WTC11 (cell line): ENCODE measurements at places on chromosomes 5 and 9. TPM values are rescaled to one million over a fixed set of nuclear protein-coding genes. Genes with fewer than 3 reads are reported as not detected.

Gene CFAP77
- 0.96 to 1.2 TPM (median 1.2 TPM) in 3 replicates for total RNA-seq

Gene CEL
- total RNA-seq: 6.6 to 10.4 TPM (median 8.1 TPM) in 3 replicates

Gene KCNT1
- 0.13 to 0.16 TPM (median 0.14 TPM) in 3 replicates for total RNA-seq

Gene STPG3
- total RNA-seq: 0.21 to 0.26 TPM in 2 of 3 replicates, not detected in the other

Gene SMIM23
- not detected in 3 replicates for total RNA-seq

Gene CARD9
- total RNA-seq: 0.76 to 0.96 TPM (median 0.96 TPM) in 3 replicates

DNA sequence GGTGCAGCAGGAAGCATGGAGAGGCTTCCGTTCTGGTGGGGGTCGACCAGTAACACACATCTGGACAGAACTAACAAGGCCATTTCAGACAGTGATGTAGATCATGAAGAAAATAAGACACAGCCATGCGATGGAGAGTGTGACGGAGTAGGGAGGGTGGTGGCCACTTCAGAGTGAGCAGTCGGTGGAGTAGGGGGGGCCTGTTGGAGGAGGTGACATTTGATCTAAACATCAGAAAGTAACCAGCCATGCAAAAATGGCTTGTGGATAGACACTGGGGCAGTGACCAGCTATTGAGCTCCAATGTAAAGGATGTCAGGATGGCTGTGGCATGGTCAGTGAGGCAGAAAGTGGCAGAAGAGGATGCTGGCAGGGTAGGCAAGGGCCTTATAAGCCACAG is 65.9 kb downstream of the PPARGC1B start:
- no peak overlapping the region for H3K4me3 ChIP-seq
- no peak for DNase-seq
- peak overlapping the region; percentile 51; the same call in 1 of the 2 replicates for H3K27ac ChIP-seq
- H3K36me3 ChIP-seq: no peaks in the 10 kb centered on the region

DNA sequence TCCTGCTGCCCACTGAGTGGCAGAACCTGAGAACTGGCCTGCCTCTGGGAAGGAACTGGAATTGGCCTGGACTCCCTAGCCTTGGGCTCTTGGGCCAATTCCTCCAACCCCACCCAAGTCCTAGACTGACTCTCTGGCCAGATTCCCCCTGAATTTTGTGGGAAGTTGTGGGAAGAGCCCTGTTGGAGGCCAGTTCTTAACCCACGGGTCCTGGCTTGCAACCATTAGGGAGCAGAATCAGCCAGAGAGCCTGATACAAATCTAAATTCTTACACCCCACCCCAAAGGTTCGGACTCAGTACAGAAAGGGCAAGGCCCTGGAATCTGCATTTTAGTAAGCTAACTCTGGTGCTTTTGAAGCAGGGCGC is 125.3 kb upstream of the SLC25A48 start:
- H3K27me3 ChIP-seq: 0 out of 2 replicates have a peak, but pooled peaks cover 4% of the 10 kb centered on the region
- H3K27ac ChIP-seq: no peak overlapping the region
- no peak for DNase-seq
- no peaks in the 10 kb centered on the region for H3K36me3 ChIP-seq
- no peak overlapping the region for H3K4me3 ChIP-seq

DNA sequence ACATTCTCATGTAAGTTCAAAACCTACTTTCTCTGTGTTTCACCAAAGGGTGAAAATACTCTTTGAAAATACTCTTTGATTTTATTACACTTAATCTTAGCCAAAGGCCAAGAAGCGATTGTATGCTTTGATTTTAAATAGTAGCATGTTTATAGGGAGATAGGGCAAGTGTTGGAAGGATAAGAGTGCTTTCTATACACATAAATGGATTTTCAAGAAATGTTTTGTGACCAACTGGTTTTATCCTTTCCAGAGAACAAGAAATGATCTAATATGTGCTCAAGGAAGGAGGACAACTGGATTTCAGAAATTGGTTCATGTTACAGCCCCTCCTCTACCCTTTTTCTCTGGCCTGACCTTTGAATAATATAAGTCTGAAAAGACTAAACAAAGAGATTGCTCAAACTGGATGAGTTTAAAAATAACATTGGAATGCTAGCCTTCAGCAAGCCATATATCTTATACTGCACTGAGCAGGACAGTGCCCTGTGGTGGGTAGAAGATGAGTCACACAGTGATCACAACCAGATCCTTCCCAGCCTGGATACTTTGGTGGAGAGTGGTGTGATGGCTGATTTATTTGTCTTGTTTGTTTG is 13.1 kb downstream of the PALM2AKAP2 start:
- 0 out of 2 replicates have a peak overlapping the region, but pooled peaks have one; percentile 58 for H3K27ac ChIP-seq
- no peaks in the 10 kb centered on the region for H3K36me3 ChIP-seq
- no peaks in the 10 kb centered on the region for H3K27me3 ChIP-seq
- H3K4me1 ChIP-seq: no peaks in the 10 kb centered on the region; the same call in 1 of the 2 replicates

GRCh38 chr5:14178091-14178490 is 34.9 kb downstream of the TRIO start:
- H3K27ac ChIP-seq: peak overlapping the region; percentile 29; the same call in 1 of the 2 replicates
- no peaks in the 10 kb centered on the region for H3K36me3 ChIP-seq
- no peaks in the 10 kb centered on the region for H3K27me3 ChIP-seq
- no peak for DNase-seq

DNA sequence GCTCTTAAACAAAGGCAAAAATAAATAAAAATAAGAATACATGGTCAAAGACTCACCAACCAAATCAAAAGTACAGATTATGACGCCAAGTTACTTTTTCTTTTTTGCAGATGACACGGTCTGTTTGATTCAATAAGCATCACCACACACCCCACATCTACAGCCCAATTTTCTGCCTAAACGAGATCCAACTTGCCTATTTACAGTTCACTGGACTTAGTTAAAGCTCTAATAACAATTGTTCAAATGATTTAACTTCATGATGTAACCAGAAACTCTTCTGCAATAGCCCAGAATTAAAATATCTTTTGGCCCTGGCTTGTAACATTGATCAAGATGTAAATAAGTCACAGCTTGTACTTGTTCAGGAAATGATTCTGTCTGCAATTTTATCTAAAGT is 590.3 kb upstream of the C9orf72 start:
- no peak for DNase-seq
- peaks cover 3% of the 10 kb centered on the region; the same call in 1 of the 2 replicates for H3K4me1 ChIP-seq
- H3K27me3 ChIP-seq: no peaks in the 10 kb centered on the region
- no peak overlapping the region for H3K4me3 ChIP-seq

DNA sequence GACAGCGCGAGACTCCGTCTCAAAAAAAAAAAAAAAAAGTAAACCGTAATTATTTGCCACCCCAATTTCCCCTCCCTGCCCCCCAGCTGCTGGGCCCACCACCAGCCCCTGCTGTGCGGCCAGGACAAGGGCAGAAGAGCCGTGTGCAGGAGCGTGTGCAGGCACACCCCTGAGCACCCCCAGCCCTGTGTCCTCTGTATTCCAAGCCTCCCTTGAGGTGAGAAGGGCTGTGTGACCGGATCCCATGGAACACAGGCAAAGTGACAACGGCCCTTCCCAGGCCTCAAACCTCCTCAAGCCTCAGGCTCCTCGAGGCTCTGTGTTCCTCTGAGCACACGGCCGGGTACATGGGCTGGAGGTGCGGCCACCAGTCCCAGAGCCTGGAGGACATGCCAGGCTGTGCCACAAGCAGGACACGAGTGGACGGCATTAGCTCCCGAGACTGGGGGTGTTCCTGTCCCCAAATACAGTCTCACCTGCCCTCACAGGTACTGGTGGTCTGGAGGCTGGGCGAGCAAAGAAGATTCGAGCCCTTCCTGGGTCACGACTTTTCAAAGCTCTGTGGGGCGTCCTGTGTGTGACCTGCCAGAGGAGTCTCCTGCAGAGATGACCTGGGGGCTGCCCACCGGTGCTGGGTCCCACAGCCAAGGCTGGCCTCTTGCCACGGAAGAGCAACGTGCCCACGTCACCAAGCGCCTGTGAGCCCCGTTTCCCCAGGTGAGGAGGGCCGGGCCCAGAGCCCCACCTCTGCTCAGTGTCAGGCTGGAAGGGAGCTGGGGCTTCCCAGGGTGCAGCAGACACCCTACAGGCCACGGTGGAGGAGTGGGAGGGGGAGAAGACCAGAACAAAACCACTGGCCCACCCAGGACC is 47.1 kb upstream of the SIMC1 start:
- 0 out of 2 replicates have a peak, but pooled peaks cover 2% of the 10 kb centered on the region for H3K4me1 ChIP-seq
- H3K4me3 ChIP-seq: no peak overlapping the region
- H3K27me3 ChIP-seq: peaks cover 26% of the 10 kb centered on the region
- no peak for DNase-seq
- no peak overlapping the region for H3K27ac ChIP-seq

GRCh38 chr5:75091597-75091996 is 39.2 kb upstream of the GCNT4 start:
- DNase-seq: no peak
- H3K27ac ChIP-seq: no peak overlapping the region
- no peak overlapping the region for H3K4me3 ChIP-seq

- DNase-seq: no peak
- no peaks in the 10 kb centered on the region for H3K27me3 ChIP-seq
- no peaks in the 10 kb centered on the region for H3K36me3 ChIP-seq
- H3K27ac ChIP-seq: peak overlapping the region; percentile 41
- no peaks in the 10 kb centered on the region for H3K4me1 ChIP-seq
Measured at GRCh38 chr9:95031711-95032461, 285.6 kb downstream of the FANCC start.

- no peaks in the 10 kb centered on the region for H3K36me3 ChIP-seq
- no peak for DNase-seq
- no peak overlapping the region for H3K4me3 ChIP-seq
- H3K4me1 ChIP-seq: peaks cover 15% of the 10 kb centered on the region
- no peak overlapping the region for H3K27ac ChIP-seq
Measured at GRCh38 chr9:88180081-88180765, 41.9 kb upstream of the SPATA31C2 start.

- DNase-seq: peak; percentile 40
- H3K4me3 ChIP-seq: no peak overlapping the region
- H3K27me3 ChIP-seq: no peaks in the 10 kb centered on the region
- H3K36me3 ChIP-seq: no peaks in the 10 kb centered on the region
Measured at GRCh38 chr5:168159425-168159824, 132.0 kb upstream of the WWC1 start.

GRCh38 chr9:37905776-37906175 is 1.8 kb upstream of the SLC25A51 start:
- peaks cover 18% of the 10 kb centered on the region for H3K4me1 ChIP-seq
- no peak overlapping the region; the same call in 1 of the 2 replicates for H3K4me3 ChIP-seq
- DNase-seq: no peak
- peaks cover 8% of the 10 kb centered on the region; the same call in 1 of the 2 replicates for H3K27me3 ChIP-seq

DNA sequence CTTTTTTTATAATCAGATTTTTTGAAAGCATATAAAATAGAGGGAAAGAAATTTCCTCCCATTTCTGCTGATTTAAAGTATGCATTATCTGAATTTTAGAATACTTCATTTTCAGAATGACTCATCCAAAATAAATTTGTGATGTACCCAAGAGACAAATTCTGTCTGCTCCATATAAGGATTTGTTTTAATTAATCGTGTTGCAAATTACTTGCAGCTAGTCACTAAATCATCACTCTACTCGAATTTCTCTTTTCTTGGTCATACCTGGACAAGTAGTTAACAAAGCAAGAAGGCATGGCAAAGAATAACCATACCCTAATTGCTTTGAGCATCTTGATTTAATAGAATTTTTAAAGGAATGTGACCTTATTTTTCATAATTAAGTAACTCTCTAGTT is 284.1 kb upstream of the GRAMD2B start:
- no peak for DNase-seq
- H3K27me3 ChIP-seq: no peaks in the 10 kb centered on the region
- H3K4me3 ChIP-seq: no peak overlapping the region
- no peaks in the 10 kb centered on the region for H3K36me3 ChIP-seq
- no peak overlapping the region for H3K27ac ChIP-seq
- H3K4me1 ChIP-seq: peaks cover 42% of the 10 kb centered on the region

DNA sequence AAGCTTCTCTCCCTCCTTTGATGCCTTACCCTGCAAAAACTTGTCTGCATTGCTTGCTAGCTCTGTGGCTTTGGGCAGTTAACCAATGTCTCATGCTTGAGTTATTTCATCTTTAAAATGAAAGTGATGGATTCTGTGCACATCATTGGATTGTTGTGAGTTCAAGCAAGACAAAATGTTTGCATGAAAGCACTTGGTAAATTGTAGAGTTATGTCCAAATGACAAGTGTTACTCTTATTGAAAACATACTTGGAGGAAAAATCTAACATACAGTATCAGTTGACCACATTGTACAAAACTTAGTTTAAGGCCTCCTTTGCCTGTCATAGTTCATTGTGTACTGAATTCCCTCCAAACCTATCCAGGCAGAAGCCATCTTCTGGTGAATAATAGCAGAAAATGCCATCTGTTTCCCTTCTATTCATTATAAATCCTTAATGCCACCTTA is 30.0 kb downstream of the TGFBR1 start:
- H3K36me3 ChIP-seq: peaks cover 13% of the 10 kb centered on the region
- peaks cover 7% of the 10 kb centered on the region for H3K4me1 ChIP-seq
- H3K27me3 ChIP-seq: no peaks in the 10 kb centered on the region

DNA sequence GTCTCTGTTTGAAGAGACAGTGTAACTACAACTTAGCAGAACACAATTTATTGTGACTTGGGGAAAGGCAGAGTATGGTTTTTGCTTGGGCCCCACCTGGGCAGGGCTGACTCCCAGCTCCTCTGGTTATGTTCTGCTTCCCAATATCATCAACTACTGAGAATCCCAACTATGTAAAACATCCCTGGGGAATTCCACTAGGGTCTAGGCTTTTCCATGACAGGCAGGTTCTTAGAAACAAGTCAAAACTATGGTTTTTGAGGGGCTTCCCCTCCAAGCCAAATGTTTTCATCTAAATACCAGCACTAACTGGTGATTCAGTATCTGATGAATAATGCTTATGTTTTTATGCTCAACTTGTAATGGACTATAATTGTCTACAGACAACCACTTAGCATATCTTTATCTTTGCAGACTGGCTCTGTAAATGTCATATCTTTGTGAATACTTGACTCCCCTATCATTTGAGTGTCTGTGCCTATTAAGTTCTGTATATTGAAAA is 409.5 kb downstream of the PDE4D start:
- H3K27me3 ChIP-seq: no peaks in the 10 kb centered on the region
- no peaks in the 10 kb centered on the region for H3K36me3 ChIP-seq
- no peak for DNase-seq
- peaks cover 39% of the 10 kb centered on the region for H3K4me1 ChIP-seq
- no peak overlapping the region for H3K4me3 ChIP-seq
- no peak overlapping the region; the same call in 1 of the 2 replicates for H3K27ac ChIP-seq

DNA sequence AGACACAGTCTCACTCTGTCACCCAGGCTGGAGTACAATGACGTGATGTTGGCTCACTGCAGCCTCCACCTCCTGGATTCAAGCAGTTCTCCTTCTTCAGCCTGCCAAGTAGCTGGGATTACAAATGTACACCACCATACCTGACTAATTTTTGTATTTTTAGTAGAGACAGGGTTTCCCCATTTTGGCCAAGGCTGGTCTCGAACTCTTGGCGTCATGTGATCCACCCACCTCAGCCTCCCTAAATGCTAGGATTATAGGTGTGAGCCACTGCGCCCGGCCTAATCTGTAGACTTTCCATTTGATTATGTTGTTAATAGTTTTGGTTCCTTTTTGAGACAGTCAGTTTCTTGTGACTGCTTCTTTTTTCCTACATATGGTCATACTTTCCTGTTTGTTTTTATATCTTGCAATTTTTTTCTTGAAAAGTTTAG is 31.0 kb downstream of the MTREX start:
- DNase-seq: no peak
- H3K4me3 ChIP-seq: no peak overlapping the region
- no peaks in the 10 kb centered on the region for H3K27me3 ChIP-seq
- H3K27ac ChIP-seq: no peak overlapping the region
- no peaks in the 10 kb centered on the region for H3K4me1 ChIP-seq
